ENCODE measurements at places on chromosomes 3 and 15. TPM values are rescaled to one million over a fixed set of nuclear protein-coding genes. Genes with fewer than 3 reads are reported as not detected.

APBA2 gene
- 0.77 TPM for total RNA-seq

GOLGA8J gene
- total RNA-seq = not detected

DNA sequence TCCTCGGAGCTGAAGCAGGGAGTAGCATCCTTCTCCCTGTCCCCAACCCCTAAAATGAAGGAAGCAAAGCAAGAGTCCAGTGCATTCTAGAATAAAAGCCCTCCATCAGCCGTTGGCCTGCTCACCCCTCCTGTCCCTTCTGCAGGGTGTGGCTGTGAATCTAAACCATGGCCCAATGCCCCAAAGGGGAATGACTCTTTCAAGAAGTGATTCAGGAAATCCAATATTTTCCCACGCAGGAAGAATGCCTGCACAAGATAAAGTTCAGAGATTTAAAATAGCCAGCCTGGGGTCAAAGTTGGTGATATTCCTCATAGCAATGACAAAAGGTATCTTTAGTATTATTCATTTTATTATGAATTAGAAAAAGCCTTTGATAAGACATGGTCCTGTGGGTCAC is 38.5 kb downstream of the SLCO2A1 start:
- no peak for DNase-seq

- no peak for DNase-seq
Observed at GRCh38 chr15:31241888-31242522, 84.6 kb upstream of the KLF13 start.

DNA sequence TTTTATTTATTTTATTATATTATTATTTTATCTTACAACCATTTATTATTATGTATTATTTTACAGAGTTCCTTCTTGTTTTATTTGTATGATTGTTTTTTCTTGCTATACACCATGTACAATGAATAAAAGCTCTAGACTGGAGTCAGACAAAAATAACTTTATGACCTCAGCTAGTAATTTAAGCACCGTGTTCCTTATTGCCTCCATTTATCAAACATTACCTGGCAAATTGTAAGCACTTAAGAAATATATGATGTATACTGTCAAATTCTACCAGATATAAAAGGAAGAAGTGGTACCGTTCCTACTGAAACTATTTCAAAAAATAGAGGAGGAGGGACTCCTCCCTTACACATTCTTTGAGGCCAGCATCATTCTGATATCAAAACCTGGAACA is 326.9 kb upstream of the NECTIN3 start:
- no peak for DNase-seq

GRCh38 chr3:27089068-27089467 is 280.1 kb downstream of the NEK10 start:
- DNase-seq = peak; percentile 43

Data from colonic mucosa (tissue), 4 donors.